Lung microvascular endothelial cell (primary cell): ENCODE measurements at places on chromosomes 7 and 10. TPM values are rescaled to one million over a fixed set of nuclear protein-coding genes. Genes with fewer than 3 reads are reported as not detected.

KCP gene
- not detected in 2 replicates for total RNA-seq

CLRN3 gene
- 0.20 and 0.22 TPM in 2 replicates for total RNA-seq

ZNF488 gene
- under 0.01 TPM in 2 replicates for total RNA-seq

WDR86 gene
- not detected in 2 replicates for total RNA-seq

ALOX5 gene
- total RNA-seq = not detected in 2 replicates

VPS41 gene
- 37.9 and 39.9 TPM in 2 replicates for total RNA-seq
